ENCODE measurements at places on chromosomes 12 and 14.

- DNase-seq: peak; percentile 58
These were observed 8.1 kb downstream of the PTPN6 start for GRCh38 chr12:6959058-6959804.

GRCh38 chr12:100258127-100258526 lies 8.8 kb downstream of the DEPDC4 start:
- DNase-seq: no peak

DNA sequence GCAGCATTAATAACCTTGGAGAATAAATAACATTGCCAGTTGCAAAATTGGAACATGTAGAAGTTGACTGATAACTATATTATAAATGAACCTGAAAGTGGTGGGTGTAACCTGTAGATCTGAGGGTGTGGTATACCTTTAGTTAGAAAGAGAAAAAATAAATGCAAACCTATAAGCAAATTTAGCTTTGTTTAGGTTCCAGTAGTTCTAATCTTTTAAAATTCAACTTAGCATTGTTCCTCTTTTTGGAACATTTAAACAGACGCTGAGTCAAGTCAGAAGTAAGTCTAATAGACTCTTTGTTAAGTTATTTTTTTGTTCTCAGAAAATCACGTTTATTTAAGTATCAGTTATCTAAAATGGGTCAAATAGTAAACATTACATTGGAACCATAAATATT lies 120.0 kb downstream of the DNAI7 start:
- DNase-seq: no peak

GRCh38 chr12:42910656-42911055 lies 321.1 kb upstream of the PRICKLE1 start:
- no peak for DNase-seq

DNA sequence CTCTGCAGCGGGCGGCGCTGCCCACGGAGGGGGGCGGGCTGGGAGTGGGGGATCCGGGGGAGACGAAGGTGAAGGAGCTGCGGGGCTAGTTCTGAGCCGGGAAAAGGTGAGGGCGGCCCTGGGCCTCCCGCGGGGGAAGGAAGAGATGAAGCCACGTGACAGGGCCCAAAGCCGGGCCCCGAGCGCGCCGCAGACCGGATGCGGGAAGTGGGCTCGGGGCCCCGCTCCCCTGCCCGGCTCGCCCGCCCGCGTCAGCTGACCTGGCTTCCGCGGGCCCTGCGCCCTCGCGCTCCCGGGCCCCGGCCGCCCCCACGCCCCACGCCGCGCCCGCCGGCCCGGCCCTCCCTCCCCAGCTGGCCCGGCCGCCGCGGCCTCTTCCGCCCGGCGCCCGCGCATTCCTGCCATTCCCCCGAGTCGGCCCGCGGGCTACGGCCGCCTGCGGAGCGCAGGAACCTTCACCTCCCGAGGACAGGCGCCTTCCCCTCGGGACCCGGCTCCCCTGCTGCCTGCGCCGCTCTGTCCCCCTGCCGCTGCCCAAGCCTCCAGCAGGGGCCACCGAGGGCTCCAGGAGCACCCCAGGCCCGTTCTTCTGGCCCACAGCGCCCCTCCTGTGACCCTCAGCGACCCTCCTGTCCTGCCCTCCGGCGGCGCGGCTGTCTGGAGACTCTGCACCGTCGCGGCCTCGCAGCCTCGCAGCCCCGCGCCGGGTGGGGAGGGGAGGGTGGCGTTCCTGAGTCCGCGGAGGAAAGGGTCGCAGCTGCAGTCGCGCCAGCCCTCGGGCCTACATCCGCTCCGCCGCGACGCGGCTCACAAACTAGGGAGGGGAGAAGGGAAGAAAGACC lies 20.4 kb downstream of the NINJ2 start:
- peak; percentile 51 for DNase-seq

DNA sequence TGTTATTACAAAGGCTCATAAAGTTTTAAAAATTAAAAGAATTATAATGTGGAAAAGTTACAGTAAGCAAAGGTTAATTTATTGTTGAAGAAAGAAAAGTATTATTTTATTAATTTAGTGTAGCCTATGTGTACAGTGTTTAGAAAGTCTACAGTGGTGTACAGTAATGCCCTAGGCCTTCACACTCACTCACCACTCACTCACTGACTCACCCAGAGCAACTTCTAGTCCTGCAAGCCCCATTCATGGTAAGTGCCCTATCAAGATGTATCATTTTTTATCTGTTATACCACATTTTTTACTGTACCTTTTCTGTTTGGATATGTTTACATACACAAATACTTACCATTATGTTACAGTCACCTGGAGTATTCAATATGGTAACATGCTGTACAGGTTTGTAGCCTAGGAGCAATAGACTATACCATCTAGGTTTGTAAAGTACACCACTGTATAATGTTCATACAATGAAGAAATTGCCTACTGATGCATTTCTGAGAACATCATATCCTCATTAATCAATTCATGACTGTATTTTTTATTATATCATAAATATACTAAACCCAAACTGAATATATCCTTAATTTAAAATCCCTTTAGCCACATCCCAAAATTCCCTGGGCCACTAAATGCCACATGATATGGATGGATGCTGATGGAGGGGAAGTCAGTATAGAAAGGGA lies 43.6 kb upstream of the NID2 start:
- DNase-seq: no peak

DNA sequence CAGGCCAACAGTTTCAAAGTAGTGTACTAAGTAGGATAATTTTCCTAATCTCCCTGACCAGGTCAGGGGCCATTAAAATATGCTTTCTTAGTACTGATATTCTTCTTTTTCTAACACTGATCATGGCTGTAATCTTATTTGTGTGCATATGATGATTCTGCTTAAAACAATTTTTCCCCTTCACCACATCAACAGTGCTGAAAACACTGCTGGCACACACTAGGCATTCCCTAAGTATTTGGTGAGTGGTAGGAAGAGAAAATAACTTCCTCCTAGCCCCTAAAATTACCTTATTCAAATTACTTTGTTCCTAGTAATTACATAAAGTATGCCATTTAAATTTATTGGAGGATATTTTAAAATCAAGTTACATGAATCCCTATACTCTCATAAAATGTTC lies 49.9 kb upstream of the BBS10 start:
- no peak for DNase-seq

GRCh38 chr12:17030338-17030737 lies 424.4 kb upstream of the LMO3 start:
- no peak for DNase-seq

DNA sequence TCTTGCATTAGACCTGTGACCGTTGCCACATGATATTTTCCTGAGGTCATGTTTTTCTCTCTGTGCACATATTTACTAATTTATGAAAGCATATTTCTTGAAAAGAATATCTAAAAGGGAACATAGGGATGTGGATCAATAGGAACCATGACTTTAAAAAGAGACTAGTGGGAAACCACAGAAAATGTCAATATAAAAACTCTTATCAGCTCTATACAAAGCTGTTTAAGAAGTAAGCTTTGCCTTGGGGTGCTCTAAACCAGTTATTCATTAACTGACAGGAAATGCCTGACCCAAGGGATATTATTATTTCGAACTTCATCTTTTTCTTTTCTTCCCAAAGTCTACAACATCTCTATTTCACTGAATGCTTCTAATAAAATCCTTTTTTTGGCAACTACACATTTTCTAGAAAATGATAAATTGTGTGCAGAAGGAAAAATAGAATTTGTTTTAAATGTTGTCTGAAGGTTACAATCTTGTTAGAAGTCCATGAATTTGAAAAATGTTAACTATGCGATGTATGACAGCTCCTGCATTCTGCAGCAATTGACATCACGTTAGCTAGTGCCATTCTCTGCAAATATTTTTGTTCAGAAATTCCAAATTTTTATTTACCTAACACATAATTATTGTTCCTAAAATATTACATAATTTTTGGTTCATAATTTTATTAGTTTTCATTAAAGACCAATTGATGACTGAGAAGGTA lies 345.0 kb downstream of the SLC16A7 start:
- DNase-seq: no peak

GRCh38 chr12:70759161-70759918 lies 122.1 kb upstream of the PTPRB start:
- no peak for DNase-seq

GRCh38 chr12:26499979-26500640 lies 304.7 kb downstream of the SSPN start:
- no peak for DNase-seq

Measured in effector CD8-positive, alpha-beta T cell (primary cell).